Ovary (tissue), 10 donors: ENCODE measurements at places on chromosomes 1 and 21. TPM values are rescaled to one million over a fixed set of nuclear protein-coding genes. Genes with fewer than 3 reads are reported as not detected.

DNA sequence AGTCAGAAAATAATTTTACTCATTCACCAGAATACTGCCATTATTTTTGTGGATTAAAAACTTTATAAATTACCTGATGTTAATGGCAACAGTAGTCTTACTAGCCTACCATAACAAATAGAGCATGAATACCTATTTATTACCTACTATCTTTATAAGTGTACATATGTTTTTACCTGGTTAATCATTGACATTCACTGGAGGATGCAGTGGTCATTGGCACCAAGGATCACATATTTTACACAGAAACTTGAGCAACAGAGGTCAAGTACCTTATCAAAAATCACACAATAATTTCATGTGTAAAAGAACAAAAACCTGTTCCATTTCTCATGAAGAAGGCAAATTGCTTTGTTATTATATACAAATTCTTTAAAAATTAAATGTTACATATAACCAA lies 1284.9 kb upstream of the NCAM2 start:
- DNase-seq: no peak

C1orf232 gene
- not detected for total RNA-seq

OLFM3 gene
- not detected for total RNA-seq

- DNase-seq: no peak
Observed at GRCh38 chr1:45015683-45016082, 3.6 kb downstream of the UROD start.

- DNase-seq: no peak
Observed at GRCh38 chr1:81549588-81550127, 251.1 kb upstream of the ADGRL2 start.

- no peak for DNase-seq
Observed at GRCh38 chr1:223331929-223332328, 32.0 kb downstream of the SUSD4 start.

DNA sequence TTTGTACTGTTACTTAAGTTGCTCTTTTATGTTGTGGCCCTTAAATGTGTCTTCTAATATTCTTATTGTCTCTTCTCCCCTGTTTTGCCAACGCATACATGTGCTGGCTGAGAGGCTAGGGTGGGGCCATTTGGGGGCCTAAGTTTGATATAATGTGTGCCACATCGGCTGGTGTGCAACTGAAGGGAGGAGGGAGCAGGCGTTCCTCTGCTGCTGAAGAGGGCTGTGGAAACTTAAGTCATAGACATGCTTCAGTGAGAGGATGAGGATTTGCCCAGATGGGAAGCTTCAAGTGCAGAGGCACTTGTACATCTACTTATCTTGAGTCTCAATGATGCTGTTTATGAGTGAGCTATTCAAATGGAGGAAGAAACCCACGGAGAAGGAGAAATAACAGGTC lies 630.6 kb downstream of the LMO4 start:
- DNase-seq: no peak

LCE1B gene
- total RNA-seq: not detected
